ENCODE measurements at places on chromosomes 7 and 10.

DNA sequence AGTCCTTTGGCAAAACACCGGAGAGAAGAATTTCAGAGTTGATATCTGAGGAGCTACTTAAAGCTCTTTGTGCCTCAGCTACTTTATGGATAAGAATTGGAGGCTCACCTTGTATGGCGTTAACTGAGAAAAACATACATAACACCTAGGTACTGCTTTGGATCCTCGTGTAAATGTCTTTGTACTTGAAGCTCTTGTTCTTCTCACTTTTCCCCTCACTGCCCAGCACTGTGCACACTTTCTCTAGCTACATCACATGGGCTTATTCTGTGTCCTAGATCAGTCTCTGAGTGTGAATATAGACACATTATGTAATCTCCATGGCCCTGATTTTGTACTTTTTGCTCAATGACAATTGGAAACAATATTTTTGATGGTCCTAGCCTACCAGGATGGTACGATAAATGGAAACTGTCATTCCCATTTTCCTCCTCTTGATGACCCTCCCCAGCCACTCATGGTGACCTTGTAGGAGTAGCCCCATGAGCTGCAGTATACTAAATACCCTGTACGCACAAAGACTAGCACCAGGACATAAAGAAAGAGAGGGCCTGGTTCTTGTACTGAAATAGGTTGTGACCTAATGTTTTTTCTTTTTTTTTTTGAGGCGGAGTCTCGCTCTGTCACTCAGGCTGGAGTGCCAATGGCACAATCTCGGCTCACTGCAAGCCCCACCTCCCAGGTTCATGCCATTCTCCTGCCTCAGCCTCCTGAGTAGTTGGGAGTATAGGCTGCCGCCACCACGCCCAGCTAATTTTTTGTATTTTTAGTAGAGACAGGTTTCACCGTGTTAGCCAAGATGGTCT lies 22.1 kb downstream of the STAMBPL1 start:
- DNase-seq, result no peak

GRCh38 chr7:140616328-140616727 lies 24.3 kb downstream of the DENND2A start:
- DNase-seq, result no peak

DNA sequence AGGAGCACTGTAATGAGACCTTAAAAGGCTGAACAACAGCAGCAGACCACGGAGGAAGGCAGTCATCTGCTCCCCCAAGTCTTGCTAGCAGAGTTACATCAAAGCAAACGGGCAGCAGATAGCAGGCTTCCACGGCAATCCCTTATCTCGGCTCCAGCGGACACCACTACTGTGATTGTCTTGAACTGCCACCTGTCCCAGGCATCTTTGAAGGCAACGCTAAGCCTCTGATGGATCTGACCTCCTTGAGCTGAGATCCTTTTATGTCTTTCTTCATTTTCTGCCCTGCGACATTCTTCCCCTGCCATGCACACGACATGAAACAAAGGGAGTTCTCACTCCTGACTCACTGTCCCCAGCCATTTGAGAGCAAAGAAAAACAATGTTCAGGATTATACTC lies 111.7 kb downstream of the GLI3 start:
- no peak for DNase-seq

DNA sequence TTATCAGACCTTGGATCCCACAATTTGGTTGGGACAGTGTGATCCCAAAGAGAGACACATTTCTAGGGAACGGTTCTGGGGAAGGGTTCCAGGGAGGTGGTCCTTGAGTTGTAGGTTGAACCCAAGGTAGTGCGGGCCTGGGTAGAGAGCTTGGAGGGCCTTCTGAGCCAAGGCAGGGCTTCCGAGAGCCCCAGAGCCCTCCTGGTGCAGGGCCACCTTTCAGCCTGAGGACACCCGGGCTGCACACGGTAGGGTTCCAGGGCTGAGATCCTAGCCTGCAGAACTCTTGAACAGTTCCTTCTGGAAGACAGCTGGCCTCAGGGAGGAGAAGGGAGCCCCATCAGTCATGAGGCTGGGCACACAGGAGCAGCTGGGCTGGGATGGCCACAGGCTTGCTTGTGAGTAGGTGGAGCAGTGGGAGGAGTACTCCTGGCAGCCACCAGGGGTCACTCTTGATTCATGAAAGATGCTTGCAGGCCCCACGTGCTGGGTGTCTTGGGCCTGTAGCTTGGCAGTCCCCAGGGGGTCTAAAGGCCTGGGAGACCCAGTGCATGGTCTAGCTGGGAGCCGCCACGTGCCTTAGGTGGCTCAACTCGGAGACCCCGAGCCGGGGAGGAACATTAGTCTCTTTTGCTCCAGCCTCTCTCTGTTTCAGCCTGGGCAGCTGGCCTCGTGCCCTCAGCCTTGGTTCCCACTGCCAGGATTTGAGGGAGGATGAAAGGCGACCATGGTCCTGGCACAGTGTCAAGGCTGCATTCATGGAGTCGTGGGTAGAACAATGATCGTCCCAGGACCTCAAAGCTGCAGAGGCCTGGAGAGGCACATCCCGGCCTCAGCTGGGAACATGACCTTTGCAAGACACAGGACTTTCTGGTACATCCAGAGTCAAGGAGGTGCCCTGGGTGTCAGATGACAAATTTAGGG lies 381.6 kb downstream of the TYW1 start:
- peak; percentile 65 for DNase-seq

DNA sequence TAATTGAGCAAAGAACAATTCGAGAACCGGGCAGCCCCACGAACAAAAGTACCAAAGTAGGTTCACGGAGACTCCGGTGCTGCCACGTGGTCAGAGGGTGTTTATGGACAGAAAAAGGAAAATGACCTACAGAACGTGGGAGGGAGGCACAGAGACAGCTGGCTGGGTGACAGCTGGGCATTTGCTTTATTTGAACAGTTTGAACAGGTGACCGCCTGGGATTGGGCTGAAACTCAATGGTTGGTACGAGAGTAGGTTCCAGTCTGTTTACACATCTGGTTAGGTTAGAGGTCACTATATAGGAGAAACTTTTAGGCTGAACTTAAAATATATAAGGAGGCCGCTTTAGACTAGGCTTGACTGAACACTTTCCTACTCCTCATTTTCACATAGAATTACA lies 50.6 kb upstream of the CELF2 start:
- DNase-seq, result no peak

GRCh38 chr10:11013836-11014235 lies 3.8 kb upstream of the CELF2 start:
- no peak for DNase-seq

DNA sequence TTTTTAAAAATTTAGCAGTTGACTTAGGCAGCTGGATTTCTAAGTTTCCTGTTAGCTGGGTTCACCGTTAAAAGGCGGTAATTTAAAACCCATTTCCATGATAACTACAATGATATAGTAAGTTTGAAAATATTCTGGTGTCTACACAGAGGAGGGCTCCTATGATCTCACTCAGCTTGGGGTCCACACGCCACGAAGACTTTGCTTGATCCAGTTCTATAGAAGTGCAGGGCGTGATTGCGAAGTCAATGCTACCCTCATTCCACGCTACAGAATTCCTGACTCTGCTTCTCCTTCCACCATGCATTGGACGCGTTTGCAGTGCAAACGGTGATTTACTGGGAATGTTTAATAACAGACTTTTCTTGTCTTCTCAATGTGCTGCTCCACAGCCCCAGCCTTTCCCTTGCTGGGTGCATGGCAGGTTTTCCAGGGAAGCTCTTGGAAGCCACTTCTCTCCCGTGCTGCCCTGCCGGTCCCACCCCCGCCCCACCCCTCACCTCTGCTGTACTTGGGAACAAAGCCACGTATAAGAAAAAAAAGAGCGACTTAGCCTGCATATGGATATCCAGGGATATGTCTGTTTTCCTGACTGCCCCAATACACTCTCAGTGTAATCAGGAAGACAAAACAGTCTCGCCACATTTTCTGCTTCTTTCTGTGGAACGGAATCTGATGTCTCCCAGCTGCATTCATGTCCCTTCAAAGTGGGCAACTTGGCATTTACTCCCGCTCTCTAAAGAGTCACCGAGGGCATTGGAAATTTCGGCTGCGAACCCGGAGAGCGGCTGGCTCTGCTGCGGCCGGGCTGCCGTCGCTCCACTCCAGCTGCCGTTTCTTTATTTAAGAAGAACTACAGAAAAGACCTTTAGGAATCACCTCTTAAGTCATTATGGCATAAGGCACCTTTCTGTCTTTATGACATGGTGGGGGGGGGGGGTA lies 434.4 kb upstream of the MGMT start:
- DNase-seq, result no peak

DNA sequence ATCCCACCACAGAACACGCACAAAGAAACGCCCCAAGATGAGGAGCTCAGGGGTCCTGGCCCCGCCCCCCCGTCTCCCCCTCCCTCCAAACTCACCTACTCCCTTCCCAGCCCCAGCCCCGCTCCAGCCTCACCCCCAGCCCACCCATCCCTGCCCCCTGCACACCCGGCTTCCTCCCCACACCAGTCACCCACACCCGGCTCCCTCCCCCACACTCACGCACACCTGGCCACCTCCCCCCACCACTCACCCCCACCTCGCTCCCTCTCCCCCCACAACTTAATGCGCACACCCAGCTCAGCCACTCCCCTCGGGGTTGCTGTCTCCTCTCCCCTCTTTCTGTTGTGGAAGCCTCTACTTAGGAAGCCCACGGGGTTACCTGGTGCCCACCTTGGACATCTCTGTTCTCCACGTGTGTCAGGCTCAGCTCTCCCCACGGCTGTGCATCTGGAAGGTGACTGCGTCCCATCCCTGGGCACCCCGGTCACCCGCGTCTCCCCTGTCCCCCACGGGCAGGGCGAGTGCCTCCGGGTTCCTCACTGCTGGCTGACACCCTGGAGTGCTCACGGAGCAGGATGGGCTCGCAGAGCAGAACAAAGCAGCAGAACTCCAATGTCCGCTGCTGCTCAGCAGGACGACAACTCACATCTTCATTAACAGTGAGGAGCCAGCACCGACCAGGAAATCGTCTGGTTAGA lies 166.8 kb downstream of the USP6NL start:
- DNase-seq, result no peak

DNA sequence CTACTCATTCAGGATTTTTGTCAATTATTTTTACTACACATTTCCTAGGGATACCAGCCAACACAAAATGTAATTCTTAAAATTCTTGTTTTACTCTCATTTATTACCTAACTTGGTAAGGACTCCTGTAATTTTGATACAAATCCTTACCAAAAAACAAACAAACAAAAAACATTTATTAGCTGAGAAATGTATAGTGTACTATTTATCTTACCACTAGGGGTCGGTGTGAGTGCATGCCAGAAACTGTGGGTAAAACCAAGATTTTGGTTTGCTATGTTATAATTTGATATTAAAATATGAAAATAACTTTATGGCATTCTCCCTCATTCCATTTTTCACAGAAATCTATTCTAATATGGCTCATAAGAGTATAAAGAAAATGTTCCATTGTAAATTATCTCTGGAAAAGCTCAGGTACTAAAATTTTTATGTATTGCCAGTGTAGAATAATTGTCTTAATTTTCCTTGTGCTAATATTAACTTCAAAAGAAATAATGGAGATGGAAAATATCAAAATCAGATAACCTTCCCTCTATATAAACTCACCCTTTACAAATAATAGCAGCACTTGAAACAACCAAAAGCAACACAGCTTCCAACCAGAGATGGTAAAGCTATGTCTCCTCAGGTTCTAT lies 290.8 kb upstream of the PCDH15 start:
- peak; percentile 24 for DNase-seq

- DNase-seq, result no peak
These were observed 32.4 kb downstream of the CTBP2 start for GRCh38 chr10:125127986-125128385.

DNA sequence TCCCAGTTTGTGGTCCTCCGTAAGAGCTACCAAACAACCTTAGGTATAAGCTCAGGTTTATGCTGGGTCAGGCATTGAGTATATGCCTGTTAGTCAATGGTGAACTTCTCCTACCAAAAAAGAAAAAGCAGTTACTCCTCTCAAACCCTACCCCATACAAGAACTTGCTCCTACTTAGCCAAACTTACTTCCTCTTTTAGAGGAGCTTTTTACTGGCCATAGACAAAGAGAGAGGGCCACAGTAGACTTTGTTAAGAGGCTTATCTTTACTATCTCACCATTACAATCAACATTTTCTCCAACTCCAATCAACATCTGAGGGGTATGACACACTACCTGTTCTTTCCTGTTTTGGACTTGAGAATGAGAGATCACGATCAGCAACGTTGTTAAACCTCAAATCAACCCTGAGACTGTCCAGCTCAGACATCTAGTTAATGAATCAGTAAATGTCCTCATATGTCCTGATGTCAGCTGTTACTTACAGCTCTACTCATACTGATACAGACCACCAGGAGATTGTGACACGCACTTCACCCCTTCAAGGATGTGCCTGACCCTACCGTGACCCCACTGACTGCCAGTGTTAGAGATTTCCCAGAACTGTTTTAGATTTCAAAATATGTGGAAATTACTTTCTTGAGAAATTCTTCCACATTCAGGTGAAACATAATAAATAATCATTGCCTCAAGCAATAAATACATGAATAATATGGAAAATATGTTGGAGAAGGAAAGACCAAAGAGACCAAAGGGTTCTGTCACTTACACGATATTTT lies 18.4 kb upstream of the CCDC71L start:
- DNase-seq, result no peak

DNA sequence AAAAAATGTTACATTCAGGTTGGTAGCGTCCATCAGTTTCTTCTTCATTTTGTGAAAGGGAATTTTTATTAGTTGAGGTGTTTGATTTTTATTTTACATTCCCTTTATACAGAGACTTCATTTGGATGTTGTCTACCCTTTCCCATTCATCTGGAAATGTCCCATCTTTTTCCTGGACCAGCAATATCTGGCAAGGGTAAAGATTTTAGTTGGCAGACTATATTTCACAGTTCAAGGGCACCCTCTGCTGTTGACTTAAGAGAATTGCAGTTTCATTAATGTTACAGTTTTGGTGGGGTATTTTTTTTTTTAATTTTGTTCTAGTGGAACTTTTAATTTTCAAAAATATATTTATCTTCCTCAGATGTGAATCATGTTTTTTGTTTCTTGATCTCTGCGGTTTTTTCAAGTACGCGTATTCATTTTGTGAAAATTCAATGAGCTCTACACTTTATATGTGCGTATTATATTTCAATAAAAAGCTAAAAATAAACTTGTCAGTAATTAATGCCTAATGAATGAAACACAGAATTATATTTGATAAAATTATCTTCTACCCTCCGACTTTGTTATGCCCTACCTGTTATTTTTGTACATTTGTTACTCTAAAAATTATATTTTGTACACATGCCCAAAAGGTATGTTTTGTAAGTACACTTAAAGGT lies 97.9 kb upstream of the KLF14 start:
- peak; percentile 35 for DNase-seq

- DNase-seq, result no peak
These were observed 602.7 kb upstream of the SORCS1 start for GRCh38 chr10:107767185-107767584.

DNA sequence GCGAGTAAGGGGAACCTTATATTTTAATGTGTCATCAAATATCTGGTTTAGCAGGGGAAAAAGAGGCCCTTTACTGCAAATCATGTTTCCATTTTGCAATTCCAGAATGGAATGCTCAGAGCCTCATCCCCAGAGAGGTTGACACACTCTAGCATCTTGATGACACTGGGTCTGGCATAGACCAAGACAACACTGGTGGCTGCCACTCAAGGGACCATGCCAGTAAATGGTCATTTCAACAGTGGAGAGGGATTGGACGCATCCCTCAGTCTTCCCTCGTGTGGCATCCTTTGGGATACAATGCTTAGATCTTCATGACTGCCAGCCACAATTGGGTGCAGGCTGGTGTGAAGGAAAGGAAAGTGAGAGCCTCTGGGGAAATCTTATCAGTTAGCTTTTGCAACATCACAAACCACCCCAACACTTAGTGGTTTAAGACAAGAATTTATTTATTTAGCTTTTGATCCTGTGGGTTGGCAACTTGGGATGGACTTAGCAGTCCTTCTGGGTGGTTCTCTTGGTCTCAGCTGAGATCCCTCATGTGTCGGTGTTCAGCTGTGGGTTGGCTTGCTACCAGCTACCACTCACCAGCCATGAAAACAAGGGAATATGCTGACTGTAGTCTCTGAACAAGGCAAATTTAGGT lies 21.6 kb downstream of the TACC2 start:
- DNase-seq, result no peak

Measured in MM.1S (cell line).